Small intestine (tissue), 16 donors: ENCODE measurements at places on chromosomes 16 and 17.

GRCh38 chr16:86986809-86987487, 330.2 kb downstream of the C16orf95 start:
- no peak for DNase-seq

DNA sequence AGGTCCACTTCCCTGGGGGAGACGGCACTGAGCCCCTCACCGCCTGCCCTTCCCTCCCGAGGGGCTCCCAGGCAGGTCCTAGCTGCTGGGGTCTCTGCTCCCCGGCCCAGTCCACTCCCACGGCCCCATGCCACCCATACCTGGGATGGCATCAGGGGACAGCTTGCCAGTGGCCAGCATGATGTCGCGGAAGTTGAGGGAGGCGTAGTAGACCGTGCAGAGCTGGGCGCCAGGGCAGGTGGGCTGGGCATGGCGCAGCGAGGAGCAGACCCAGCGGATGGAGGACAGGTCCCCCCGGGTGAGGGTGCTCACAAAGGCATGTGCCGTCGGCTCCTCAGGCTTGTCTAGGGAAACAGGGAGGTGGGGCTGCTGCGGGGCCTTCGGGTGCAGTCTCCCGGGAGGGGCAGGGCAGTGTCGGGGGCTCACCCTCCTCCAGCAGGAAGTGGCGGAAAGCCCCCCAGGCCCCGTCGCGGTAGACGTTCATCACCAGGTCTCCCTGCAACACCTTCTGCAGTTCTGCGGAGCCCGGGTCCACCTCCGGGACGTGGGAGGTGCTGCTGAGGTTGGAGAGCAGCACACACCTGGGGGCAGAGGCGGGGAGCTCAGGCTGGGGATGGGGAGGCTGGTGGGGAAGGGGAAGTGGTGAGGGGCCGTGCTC, 13.5 kb downstream of the FASN start:
- no peak for DNase-seq

- DNase-seq, result no peak
Measured at GRCh38 chr17:81708739-81709185, 3.3 kb upstream of the SLC25A10 start.

DNA sequence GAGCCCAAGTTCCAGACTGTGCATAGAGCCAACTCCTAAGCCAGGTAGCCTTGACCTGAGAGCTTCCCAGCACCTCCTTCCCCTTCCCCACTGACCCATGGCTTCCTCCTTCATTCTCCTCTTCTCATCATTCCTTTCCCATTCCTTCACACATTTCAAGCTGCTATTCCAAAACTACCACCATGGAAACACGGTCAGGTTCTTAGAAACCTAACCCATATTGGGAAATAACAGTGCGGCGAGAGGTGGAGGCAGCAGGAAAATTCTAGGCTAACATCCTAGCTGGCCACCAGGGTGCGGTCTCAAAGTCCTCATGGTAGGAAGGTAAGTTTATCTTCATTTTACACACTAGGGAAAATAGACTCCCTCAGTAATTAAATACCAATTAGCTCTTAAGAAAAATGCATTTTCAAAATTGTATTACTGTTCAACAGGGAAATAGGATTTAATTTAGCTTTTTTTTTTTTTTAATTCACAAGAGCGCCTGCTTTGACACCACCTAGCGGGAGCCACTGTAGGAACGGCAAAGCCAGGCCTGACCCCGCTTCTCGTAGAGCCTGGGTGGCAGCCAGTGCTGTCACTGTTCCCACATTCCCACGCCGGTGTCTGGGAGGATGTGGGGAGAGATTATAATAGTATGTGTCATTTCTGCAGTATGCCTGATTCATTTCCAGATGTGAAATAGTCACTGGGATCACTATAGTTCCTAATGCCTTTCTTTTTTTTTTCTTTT, 14.0 kb upstream of the SPHK1 start:
- DNase-seq, result no peak

DNA sequence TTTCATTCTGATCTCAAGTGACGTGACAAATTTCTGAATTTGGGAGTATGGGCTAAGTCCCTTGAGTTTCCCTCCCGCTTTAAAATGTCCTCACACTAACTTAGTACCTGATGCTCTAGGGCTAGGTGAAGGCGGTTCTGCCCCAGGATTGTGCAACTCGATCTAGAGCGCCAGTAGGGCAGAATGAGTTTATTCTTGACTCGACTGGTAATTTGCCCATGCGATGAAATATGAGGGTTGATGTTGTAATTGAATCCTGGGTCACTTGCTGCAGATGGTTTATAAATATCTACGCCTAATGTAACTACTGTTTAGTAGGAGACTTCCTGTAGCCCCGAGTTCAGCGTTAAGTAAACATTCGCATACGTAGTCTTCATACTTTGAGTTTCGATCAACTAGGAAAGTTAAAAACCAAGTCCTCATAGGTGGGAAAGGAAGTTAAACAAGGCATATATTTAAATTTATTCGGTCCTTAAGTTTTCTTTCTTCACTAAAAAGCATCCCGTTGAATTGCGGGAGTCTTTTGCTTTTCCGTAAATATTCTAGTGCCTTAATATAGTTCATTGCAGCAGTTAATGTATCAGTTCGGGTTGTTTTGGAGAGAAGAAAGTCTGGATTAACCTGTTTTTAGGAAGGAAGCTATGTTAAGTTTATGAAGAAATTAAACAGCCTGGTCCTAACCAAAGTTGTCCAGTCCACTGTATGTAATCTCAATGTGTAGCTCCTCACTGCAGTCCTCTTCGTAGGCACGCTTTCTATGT, 1.6 kb downstream of the CTCF start:
- peak; percentile 78 for DNase-seq

DNA sequence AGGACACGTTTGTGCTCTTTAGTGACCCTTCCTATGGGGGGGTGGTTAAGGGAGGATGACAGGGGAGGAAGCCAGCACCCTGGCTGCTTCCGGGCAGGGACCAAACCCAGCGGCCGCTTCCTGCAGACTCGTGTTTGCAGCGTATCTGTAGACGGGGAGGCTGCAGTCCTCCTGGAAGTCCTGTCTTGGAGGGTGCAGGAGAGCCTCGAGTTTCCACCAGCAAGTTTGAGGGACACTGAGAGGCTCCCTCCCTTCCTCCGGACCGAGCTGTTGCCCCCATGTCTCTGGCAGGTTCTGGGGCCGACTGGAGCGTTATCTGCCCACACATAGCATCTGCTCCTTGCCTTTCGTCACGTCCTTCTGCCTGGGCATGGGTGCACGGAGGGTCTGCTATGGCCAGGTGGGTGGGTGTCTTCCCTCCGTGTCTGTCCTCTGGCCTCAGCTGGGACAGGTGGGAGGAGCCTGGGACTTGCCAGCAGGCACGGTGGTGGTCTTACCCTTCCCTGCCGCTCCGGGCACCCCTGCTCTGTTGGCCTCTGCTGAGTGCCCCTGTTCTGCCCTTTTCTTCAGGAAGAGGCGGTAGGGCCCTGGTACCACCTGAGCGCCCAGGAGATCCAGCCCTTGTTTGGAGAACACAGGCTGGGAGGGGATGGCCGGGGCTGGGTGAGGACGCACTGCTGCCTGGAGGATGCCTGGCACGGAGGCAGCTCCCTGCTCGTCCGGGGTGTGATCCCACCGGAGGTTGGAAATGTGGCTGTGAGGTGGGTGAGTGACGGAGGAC, 8.8 kb downstream of the ENGASE start:
- no peak for DNase-seq

DNA sequence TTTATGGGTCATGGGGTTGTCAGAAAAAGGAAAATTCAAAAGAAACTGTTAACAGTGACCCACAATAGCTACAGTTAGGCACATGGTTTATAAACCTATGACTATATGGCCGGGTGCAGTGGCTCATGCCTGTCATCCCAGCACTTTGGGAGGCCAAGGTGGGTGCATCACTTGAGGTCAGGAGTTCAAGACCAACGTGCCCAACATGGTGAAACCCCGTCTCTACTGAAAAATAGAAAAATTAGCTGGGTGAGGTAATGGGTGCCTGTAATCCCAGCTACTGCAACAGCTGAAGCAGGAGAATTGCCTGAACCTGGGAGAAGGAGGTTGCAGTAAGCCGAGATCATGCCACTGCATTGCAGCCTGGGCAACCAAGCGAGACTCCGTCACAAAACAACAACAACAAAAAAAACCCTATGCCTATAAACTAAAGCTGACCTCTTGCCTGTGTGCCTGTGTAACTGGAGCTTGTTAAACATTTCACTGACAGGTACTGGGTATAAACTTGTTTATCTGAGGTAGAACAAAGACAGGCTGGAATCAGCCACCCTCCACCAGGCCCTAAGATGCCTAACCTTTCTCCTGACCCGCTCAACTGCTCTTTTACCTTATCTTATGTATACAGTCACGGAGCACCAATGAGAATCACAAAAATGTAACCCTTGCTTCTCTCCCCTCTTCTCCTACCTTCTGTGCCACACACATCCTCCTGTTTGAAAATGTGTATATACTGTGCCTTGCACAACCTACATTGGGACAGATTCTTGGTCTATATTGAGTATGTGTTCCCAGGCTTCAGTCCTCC, 62.9 kb upstream of the ATF7IP2 start:
- peak; percentile 31 for DNase-seq

DNA sequence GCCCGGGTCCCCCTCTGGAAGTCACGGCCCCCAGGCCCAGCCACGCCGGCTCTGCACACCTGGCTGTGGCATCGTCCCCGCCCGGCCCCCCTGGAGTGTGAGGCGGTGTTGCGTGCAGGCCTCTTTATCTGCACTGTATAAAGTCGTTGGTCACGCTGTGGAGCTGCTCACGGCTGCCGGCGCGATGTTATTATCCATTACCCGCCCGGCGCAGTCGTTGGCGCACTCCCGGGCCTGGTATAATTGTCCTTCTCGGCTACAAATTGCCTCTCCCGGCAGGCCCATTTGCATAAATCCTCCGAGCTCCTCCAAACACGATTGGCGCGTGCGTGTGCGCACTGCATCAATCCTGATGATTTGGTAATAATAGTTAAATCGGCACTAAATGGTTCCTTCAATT, 57.8 kb downstream of the BAHCC1 start:
- DNase-seq, result no peak
